IMR-90 (cell line): ENCODE measurements at places on chromosomes 3 and 15. TPM values are rescaled to one million over a fixed set of nuclear protein-coding genes. Genes with fewer than 3 reads are reported as not detected.

DNA sequence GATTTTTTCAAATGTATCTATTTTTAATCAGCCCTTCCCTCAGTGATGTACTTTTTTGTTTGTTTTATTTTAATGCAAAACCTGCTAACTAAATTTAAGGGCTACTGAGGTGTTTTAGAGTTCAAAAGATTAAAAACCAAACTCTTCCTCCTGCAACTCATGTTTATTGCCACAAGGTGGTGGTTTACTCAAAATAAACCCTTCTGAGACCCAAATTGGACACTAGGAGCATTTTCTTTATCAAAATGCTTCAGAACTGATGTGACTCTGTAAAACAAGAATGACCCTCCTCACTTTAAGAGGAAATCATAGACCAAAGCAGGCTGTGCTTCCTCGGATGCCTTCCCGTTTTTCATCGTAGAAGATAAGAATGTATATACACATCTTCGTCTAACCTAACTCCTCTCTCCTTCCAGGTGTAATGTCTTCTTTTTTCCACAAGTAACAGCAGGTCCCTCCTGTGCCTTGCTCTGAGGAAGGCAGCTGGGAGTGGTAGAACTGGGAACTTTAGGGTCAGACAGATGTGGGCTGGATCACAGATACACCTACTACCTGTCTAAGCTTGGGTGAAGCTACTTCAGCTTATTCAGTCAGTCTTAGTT lies 2.9 kb upstream of the NME9 start:
- H3K36me3 ChIP-seq: no peaks in the 10 kb centered on the region
- no peak overlapping the region for H3K4me3 ChIP-seq

DNA sequence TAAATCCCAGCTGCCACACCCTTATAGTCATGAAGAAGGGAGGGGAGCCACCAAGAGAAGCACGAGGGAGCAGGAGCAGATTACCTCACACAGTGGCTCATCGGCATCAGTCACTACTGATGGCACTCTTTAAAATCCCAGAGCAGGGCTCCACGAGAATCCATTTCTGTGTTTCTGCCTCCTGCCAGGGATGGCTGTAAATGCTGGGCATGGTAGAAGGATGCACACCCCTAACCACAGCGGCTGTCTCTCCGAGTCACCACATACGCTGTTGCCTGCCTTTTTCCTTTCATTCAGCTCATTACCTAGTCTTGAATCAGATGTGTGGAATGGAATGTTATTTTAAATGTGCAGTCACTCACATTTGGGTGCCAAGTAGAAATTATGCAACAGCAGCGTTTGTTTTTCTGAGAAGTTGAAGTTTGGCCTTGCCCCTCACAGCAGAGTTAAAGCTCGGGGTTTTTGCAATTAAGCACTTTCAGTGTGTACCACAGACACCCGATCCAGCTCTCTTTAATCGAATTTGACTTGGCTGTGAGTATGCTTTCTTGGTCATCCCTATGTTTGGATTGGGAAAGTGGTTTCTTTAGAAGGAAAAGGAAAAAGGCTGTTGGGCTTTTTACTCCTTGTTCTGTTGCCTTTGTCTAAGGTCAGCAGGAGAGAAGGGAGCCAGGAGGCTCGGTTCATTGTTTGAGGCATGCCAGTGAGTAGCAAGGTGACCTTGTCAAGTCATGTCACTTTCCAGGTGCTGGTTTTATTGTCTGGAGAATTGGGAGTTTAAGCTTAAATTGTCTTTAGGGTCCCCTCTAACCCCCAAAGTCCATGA lies 284.2 kb upstream of the TPM1 start:
- peak overlapping the region; percentile 45; the same call in 1 of the 2 replicates for H3K27ac ChIP-seq
- H3K27me3 ChIP-seq: no peaks in the 10 kb centered on the region
- DNase-seq: peak; percentile 90

The COMMD4 gene
- polyA plus RNA-seq: 133 and 162 TPM in 2 replicates

DNA sequence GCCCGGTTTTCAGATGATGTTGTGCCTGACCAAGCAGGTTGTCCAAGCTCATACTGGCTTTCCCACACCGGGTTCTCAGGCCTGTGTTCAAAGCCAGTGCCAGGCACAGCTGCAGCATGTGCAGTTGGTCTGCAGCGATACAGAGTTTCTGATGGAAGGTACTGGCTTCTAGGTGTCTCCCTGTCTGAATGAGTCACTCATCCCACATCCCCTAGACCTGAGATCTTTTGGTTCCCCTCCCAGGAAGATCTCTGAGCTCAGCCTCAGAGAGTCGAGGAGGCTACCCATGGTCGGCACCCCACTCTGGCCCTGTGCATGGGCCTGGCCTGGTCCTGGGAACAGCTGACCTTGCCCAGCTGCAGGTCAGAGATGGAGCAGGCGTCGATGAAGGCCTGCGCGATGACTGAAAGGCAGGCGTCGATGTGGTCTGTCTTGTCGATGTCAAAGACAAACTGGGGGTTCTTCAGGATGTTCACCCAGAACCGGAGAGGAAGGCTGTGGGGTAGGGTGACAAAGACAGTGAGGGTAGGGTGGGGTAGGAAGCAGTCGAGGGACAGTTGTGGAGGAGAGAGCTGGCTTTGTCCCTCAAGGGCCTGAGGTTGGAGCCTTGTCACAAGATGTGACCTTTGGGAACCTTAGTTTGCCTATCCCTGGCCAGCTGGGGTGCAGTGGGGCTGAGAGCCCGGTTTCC lies 15.3 kb downstream of the H1-8 start:
- H3K27ac ChIP-seq: peak overlapping the region; percentile 98
- peaks cover 41% of the 10 kb centered on the region for H3K36me3 ChIP-seq
- no peaks in the 10 kb centered on the region for H3K27me3 ChIP-seq
- peaks cover 39% of the 10 kb centered on the region for H3K4me1 ChIP-seq
- peak; percentile 19 for DNase-seq

The GHSR gene
- polyA plus RNA-seq: not detected in 2 replicates

The FGD5 gene
- polyA plus RNA-seq: not detected in 2 replicates

GRCh38 chr3:76107935-76108570 lies 322.7 kb upstream of the ZNF717 start:
- H3K27me3 ChIP-seq: no peaks in the 10 kb centered on the region
- H3K27ac ChIP-seq: no peak overlapping the region
- no peak overlapping the region for H3K4me3 ChIP-seq
- H3K36me3 ChIP-seq: no peaks in the 10 kb centered on the region
- peak; percentile 61 for DNase-seq
- H3K4me1 ChIP-seq: no peaks in the 10 kb centered on the region

The ZPLD1 gene
- 0.03 TPM in 1 of 2 replicates, not detected in the other for polyA plus RNA-seq

DNA sequence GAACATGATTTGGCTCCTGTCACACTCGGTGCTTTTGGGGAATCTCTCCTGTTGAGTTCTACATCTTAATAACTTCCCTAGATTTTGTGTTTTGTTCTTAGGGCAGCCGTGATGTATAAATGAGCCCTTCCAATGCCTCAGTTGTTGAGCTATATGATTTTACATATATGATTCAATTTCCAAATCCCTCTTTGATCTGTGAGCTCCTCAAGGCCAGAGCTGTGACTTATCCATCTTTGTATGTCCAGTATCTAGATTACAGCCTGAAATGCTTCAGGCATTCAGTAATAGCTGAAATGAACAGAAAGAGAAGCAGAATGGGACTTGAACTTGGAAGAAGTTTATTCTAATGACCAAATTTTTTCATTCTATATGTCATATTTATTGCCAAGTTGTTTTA lies 26.6 kb downstream of the CGGBP1 start:
- no peaks in the 10 kb centered on the region for H3K36me3 ChIP-seq
- H3K27me3 ChIP-seq: no peaks in the 10 kb centered on the region
- DNase-seq: peak; percentile 3
- H3K27ac ChIP-seq: no peak overlapping the region

DNA sequence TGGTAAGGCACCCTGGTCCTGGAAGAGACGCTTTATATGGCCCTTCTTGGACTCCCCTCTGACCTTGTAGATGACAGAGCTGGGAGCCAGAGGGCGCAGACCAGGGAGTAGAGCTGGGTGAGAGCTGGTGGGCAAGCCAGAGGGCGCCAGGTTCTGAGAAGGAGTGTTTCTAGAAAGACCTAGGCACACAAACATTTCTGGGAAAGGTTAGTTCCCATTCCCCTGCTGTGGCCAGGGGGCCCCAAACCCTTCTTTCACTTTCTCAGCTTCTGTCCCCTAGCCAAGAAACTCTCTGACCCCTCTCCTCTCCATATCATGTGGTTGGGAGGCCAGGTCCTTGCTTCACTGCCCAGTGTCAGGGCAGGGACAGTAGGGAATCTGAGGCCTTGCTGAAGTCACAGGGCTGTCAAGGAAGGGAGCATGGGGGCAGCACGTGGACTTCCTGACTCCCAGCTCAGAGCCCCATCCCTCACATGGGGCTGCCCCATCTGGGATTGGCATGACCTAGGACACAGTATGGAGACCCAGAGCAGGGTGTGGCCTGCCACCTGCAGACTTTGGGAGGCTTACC lies 3.6 kb downstream of the HEMK1 start:
- DNase-seq: no peak
- H3K27me3 ChIP-seq: no peaks in the 10 kb centered on the region
- peaks cover 3% of the 10 kb centered on the region for H3K4me1 ChIP-seq
- no peak overlapping the region for H3K4me3 ChIP-seq
- peaks cover 24% of the 10 kb centered on the region; the same call in 1 of the 2 replicates for H3K36me3 ChIP-seq

The GCNT3 gene
- not detected in 2 replicates for polyA plus RNA-seq

The GRIP2 gene
- polyA plus RNA-seq: 0.05 and 0.17 TPM in 2 replicates

The SEC62 gene
- 33.3 and 36.6 TPM in 2 replicates for polyA plus RNA-seq

GRCh38 chr3:141402476-141403171 lies 34.3 kb downstream of the ZBTB38 start:
- H3K4me3 ChIP-seq: peak overlapping the region; percentile 73
- H3K36me3 ChIP-seq: peaks cover 22% of the 10 kb centered on the region
- no peaks in the 10 kb centered on the region for H3K27me3 ChIP-seq
- peak; percentile 78 for DNase-seq
- H3K4me1 ChIP-seq: peaks cover 37% of the 10 kb centered on the region
- peak overlapping the region; percentile 100 for H3K27ac ChIP-seq
